ENCODE measurements at places on chromosomes 3 and 15.

- DNase-seq: no peak
These were observed 822 bp downstream of the MRPL3 start for GRCh38 chr3:131501949-131502348.

DNA sequence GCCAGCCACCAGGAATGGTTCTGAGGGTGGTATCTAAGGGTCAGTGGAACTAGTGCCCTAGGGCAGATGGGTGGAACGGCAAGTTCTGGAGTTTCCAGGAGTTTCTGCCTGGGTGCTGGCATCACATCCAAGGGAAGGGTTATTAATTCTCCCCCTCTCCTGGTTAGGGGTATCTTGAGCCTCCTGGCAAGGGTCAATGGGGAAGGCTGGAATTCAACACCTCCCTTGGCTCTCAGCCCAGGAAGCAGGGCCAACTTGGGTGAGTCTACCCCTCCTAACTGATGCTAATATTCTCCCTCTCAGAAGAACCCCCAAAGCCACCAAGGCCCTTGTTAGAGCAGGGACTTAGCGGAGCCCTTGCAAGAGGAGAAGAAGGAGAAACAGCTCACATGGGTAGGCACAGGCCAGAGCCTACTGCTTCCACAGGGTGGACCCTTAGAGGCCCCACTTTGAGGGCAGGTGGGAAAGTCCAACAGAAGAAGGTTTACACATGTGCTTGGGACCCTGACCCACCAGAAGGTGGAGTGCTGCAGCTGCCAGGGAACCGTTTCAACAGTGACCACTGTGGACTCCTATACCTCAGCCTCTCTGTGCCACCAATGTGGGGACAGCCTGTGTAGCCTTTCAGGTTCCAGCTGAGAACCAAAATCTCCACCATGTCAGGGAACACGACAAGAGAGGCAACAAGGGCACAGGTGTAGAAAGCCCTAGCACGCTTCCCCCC, 3.3 kb downstream of the TMEM115 start:
- DNase-seq: no peak

- peak; percentile 33 for DNase-seq
These were observed 27.0 kb upstream of the POLG start for GRCh38 chr15:89361451-89362202.

GRCh38 chr3:115915061-115915460, 291.8 kb downstream of the GAP43 start:
- DNase-seq: no peak

DNA sequence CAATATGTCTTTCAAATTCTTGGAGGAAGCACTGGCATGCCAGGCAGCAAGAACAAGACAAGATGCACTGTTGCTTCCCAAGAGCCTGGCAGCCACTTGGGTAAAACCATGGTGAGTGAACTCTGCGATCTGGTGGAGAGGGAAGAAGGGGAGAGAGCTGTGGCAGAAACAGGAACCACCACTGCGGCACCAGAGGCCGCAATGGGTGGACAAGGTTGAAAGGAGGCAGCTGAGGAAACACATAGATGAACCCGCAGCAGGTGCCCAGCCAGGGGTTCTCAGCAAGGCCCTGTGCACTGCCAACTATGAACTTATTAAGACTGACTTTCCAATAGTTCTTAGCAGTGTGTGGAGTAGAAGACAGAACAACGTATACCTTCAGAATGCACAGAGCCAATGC, 48.2 kb upstream of the CCDC54 start:
- no peak for DNase-seq

DNA sequence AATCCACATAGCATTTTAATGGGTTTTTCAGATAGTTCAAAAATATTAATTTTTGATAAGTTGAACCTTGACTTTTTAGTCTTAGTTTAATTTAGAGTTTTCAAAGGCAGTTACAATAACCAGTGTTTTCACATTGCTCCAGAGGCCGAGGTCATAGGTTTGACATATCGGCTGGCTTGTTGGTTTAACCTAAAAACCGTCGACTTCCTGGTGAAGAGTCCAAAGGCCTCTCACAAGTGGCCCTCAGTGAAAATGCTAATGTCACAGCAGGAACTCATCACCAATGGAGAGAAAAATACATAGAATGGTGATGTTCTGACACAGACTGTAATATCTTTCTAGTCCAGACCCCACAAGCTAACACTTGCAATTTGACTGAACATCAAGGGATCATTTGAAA, 642.3 kb downstream of the PLOD2 start:
- DNase-seq: no peak

DNA sequence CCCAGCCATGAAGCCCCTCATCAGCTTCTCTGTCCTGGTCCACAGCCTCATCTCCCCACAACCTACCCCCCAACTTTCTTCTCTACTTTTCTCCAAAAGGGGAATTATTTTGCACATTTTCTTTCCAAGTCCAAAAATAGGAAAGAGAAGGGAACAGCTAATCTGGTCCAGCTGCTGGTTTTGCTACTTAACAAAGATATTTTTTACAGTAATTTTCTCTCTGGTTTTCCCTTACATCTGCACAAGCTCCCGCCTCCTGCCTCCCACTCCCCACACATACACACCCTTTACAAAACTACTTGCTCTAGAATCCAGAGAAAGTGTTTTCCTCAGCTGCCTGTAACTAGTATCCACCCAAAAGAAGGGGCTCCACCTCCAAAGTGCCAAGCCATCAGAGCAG, 177.2 kb downstream of the POLR2M start:
- no peak for DNase-seq

DNA sequence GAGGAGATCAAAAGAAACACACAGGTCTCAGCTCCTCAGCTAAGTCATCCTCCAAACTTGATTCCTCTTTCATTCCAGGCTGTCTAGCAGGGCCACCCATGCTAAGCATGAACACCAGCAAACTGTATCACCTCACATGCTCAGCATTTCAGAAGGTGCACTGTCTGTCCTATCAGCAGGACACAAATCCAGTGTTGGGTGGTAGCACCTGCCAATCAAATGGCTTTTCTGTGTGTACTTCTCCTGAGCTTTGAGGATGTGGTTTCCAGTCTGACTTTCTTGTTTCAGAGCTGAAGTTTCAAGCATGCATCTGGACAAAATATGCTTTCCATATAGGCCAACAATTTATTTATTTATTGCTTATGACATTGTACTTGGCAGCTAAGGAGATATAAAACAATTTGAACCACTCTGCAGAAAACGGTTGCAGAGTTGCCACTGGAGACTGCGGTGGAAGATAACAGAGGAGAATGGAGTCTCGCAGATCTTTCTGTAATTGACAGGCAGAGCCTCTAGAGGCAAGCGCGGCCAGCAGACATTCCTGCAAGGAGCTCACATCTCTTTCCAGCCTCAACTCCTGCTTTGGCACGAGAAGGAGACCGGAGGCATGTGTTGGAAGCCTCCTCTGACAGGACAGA, 167.1 kb upstream of the WNT5A start:
- DNase-seq: no peak

GRCh38 chr15:84791763-84792162, 25.4 kb upstream of the ALPK3 start:
- no peak for DNase-seq

Data from brain microvascular endothelial cell (primary cell).